ENCODE measurements at places on chromosomes 7 and 10.

DNA sequence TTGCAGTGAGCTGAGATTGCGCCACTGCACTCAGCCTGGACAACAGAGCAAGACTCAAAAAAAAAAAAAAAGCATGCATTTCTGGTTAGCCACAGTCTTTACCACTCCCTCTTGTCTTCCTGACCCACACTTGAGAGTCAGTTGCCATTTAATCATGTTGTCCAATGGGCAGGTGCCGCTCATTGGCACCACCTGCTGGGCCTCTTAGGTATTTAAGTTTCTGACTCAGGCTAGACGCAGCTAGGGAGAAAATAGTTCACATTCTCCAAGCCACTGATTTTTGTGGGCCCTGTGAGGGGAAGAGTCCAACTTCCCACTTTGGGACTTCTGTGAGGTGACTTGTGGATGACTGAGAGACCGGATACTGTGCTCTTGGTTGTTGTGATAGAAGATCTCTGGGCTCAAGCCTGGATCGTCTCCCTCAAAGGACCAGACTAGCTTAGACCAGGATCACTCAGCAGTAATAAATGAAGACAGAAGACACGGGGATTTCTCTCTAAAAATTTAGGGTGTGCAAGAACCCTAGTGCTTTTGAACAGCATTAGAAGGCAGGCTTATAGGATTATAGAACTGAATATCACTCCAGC is 26.8 kb upstream of the SORCS3 start:
- DNase-seq: no peak

DNA sequence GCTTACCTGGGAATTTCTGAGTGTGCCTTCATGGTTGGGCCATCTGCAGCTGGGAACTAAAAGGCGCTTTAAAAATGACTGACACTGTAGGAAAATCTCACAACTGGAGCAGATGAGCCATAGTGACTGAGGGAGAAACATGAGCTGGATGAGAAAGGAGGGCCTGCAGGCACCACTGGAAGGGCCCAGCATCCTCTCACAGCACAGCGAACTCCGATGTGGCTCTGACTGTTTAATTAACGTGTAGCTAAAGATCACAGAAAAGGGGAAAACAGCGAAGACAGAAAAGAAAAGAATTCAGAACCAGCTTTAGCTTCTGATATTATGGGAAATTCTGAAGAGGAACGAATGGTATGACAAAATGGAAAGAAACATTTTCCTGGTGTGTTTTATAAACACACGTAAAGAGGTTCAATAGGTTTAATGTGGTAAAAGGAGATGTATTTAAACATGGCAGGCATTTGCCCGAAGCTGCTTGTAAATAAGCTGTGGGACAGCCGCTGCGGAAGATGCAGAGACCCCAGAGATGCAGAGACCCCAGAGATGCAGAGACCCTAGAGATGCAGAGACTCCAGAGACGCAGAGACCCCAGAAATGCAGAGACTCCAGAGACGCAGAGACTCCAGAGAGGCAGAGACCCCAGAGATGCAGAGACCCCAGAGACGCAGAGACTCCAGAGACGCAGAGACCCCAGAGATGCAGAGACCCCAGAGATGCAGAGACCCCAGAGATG is 534.3 kb downstream of the PTPRN2 start:
- DNase-seq: no peak

DNA sequence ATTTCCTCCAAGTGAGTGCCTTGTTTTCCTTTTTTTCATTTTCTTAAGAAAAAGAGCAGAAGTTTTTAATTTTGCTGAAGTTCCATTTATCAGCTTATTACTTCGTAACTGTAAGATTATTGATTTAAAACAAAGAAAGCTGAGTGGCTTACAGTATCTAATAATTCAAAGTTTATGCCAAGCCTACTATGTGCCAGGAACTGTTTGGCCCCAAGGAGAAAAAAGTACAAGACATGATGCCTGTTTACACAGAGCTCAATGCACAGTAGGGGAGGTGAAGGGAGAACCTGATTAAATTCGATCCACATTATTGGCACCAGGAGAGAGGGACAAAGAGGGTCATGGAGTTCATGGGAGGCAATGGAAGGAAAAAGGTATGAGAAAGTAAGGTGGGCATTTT is 419.3 kb upstream of the ZMIZ1 start:
- no peak for DNase-seq

- no peak for DNase-seq
Observed at GRCh38 chr10:91210014-91210413, 10.4 kb upstream of the PCGF5 start.

DNA sequence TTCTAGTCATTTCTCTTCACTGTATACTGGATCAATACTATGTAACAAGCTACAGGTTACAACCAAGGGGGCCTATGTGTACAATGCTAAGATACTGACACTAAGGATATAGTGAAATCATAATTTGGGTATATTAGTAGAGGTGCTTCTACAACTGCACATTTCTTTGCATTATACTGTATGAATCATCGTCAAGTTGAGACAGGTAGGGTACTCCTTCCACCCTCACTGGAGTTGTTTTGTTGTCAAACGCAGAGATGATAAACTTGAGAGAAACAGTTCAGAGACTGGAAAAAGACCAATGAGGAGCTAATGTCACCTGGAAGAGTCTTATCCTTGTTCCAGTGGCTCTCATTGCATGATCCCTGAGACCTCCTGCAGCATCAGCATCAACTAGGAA is 208.2 kb upstream of the PRPS1L1 start:
- DNase-seq: no peak

- peak; percentile 24 for DNase-seq
Observed at GRCh38 chr10:103823706-103824272, 31.6 kb downstream of the SH3PXD2A start.

DNA sequence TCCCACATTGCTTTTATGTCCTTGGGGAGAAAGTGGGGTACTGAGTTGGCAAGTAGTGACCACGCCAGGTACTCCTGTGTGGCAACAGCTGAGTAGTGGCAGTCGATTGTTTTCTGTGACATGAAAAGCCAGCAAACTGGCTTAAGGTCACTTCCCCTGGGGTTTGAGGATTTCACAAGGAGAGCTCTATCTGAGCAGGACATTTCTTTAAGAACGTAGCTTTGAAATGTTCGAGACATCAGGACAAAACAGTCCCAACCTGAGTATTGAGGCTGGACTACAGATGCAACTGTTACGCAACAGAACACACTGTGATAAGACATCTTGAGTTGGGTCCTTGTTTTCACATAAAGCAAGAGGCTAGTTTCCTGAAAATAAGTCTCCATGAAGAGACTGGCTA is 146.7 kb upstream of the KLF14 start:
- DNase-seq: no peak

GRCh38 chr7:115274-115911 is 77.0 kb upstream of the FAM20C start:
- no peak for DNase-seq

GRCh38 chr7:105638902-105639495 is 57.7 kb upstream of the EFCAB10 start:
- DNase-seq: no peak

- DNase-seq: no peak
Observed at GRCh38 chr10:17368708-17369272, 85.6 kb downstream of the ST8SIA6 start.

DNA sequence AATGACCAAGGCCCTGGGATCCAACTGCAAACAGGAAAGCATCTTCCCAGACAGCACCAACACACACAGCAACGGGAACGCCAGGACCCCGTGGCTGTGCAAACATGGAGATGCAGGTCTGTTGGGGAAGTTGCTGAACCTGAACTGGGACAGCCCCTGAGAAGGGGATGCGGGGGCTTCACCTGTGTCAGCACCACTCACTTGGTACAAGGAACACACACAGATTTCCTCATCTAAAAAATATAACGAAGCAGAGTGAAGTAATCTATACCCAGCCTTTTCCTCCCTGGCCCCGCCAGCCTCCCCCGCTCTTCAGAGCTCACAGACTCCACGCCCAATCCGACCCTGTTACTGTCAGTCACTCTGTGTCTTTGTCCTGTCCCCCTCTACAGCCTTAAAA is 93.0 kb downstream of the PTPRN2 start:
- DNase-seq: no peak

DNA sequence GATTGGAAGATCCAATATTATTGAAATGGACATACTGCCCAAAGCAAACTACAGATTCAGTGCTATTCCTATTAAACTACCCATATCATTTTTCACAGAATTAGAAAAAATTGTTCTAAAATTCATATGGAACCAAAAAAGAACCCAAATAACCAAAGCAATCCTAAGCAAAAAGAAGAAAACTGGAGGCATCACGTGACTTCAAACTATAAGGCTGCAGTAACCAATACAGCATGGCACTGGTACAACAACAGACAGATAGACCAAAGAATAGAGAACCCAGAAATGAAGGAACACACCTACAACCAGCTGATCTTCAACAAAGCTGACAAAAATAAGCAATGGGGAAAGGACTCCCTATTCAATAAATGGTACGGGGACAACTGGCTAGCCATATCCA is 765.4 kb downstream of the SORCS3 start:
- no peak for DNase-seq

DNA sequence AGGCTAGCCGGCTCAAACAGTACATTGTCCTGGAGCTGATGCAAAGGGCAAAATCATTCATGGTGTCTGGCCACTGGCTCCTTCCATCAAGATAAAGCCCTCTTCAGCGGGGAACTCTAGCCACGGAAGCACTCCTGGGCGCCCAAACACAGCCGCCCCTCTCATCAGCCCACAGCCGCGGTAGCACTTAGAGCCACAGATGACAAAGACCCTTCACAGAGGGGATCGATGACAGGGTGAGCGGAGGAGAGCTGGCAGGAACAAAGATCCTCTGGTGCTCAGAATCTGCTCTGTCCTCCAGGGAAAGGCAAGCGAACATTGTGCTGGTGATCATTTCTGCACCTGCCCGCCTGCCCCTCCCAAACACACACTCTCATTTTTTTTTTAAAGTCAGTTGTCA is 222.2 kb upstream of the NRP1 start:
- DNase-seq: no peak

GRCh38 chr7:37371755-37372154 is 76.9 kb downstream of the ELMO1 start:
- DNase-seq: no peak

- DNase-seq: no peak
Observed at GRCh38 chr7:4299431-4299830, 382.7 kb upstream of the FOXK1 start.

DNA sequence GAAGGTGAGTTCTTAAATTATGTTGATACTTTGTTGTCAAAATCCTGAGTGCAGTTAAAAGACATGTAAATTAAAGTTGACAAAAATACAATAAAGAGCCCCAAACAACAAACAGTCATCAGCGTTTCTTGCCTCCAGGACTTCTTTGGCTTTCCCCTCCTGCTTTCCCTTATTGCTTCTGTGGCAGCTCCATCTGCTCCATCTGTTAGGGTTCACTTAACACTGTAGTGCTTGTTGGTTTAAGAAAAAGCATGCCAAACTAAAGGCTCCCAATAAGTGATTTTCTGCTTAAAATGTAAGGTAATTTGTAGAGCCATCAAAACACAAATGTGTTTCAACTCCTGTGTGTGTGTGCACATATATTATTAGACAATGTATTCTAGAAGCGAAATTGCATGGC is 254.3 kb upstream of the GNAI1 start:
- no peak for DNase-seq

DNA sequence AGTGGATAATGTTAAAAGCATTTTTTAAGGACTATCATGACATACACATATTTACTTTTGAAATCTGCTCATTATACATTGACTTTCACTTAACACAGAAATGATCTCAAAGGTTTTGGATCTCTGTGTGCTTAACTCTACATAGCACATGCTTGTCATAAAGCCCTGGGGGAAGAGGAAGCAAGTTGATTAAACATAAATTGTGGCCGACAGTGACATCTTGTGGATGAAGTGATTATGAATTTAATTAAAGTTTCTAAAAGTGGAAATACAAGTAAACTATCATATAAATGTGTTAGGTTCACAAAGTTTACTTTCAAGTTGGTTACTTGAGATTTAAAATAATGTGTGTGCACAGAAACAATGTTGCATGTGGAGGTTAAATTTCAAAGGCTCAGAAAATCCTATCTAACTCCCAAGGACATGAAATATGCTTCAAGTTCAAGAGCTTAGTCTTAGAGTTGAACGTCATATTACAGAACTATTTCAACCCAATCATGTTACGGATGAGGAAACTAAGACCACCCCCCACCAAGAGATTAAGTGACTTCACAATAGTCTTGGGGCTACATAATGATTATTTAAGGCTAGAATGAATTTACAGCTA is 1247.8 kb downstream of the GATA3 start:
- no peak for DNase-seq

DNA sequence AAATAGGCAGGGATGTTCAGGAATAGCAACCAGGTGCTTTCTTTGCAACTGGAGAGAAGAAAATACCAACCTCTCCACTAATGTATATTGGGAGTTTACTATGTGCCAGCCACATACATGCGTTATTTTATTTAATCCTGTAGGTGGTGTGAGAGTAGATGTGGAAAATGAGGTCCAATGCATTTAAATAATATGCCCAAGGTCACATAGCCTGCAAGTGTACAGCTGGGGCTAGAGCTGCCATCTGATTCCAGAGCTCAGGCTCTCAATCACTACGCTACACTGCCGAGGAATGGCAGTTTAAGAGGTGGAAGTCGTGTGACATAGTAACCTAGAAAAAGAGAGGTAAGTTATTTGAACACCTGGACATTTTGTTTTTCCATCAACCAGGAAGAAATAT is 277.0 kb downstream of the EXOC4 start:
- no peak for DNase-seq

GRCh38 chr7:36707898-36708297 is 16.4 kb downstream of the AOAH start:
- DNase-seq: no peak

All from mucosa of descending colon (tissue), 3 donors.